ENCODE measurements at places on chromosomes 3 and 15.
A peak's percentile ranks its signal among the peaks of the same experiment; 100 is the strongest.

DNA sequence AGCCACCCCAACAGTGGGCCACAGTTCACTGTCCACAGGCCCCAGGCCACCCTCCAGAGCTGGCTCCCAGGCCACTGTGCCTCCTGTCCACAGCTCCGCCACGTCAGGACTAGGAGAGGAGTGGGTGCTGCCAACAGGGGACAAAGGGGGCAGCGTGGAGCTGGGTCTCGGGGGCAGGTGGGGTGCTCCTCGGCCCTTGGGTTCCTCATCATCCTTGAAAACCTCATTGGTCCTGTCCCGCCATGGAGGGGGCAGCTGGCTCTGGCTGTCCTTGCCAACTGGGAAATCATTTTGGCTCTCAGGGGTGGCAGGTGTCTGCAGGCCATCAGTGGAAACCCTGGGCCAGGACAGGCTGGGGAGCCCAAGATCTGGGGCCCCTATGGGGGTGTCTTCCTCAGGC is 45.2 kb downstream of the ADAMTS7 start:
- no peak for DNase-seq

DNA sequence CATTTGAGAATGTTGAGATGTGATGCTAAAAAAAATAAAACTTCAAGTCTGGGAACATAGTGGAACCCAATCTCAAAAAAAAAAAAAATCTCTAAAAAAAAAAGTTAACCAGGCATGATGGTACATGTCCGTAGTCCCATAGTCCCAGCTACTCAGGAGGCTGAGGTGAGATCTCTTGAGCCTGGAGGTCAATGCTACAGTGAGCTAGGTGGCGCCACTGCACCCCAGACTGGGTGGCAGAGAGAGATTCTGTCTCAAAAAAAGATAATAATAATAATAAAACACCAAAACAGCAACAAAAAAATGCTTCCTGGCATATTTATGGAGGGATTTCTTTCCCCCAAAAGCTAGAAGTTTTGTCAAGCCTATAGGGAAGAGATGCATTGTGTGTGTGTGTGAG is 361.6 kb downstream of the ROBO1 start:
- no peak for DNase-seq

GRCh38 chr15:74227968-74228722 is 8.0 kb upstream of the CCDC33 start:
- DNase-seq: no peak

- DNase-seq: no peak
These were observed 8.7 kb upstream of the SEMA3F start for GRCh38 chr3:50146316-50146901.

- peak; percentile 61 for DNase-seq
These were observed 577 bp downstream of the ZNF148 start for GRCh38 chr3:125374501-125374995.

- no peak for DNase-seq
These were observed 69.5 kb upstream of the KCNAB1 start for GRCh38 chr3:156050918-156051317.

GRCh38 chr15:69908590-69909420 is 188.9 kb downstream of the TLE3 start:
- no peak for DNase-seq

- DNase-seq: no peak
These were observed 2.1 kb downstream of the TRIM69 start for GRCh38 chr15:44738340-44738984.

- no peak for DNase-seq
These were observed 693 bp downstream of the DISP2 start for GRCh38 chr15:40358471-40359353.

- DNase-seq: no peak
These were observed 3.7 kb downstream of the TRANK1 start for GRCh38 chr3:36941162-36941561.

DNA sequence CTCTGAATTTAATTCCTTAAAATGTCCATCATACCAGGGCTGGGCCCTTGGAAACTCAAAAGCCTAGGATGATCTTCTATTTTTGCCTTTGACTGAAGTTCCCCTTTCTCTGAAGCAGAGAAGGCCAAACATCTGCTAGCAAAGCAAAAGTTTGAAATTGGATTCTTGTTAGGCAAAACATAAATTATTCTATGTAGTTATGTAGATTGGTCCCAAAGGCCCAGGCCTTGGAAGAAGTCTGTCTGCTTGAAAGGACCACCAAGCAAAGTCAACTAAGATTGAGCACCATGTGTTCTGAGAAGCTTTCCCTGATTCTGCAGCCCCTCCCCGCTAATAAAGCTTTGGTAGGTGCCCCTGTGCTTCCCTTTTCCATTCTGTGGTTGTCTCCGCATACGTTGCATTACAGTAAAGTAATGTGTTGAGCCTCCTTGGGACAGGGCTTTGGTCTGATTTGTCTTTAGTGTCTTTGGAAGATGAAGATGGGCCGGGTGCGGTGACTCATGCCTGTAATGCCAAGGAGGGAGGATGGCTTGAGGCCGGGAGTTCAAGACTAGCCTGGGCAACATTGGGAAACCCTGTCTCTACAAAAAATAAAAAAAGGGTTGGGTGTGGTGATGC is 56.4 kb downstream of the RPL39L start:
- DNase-seq: no peak

DNA sequence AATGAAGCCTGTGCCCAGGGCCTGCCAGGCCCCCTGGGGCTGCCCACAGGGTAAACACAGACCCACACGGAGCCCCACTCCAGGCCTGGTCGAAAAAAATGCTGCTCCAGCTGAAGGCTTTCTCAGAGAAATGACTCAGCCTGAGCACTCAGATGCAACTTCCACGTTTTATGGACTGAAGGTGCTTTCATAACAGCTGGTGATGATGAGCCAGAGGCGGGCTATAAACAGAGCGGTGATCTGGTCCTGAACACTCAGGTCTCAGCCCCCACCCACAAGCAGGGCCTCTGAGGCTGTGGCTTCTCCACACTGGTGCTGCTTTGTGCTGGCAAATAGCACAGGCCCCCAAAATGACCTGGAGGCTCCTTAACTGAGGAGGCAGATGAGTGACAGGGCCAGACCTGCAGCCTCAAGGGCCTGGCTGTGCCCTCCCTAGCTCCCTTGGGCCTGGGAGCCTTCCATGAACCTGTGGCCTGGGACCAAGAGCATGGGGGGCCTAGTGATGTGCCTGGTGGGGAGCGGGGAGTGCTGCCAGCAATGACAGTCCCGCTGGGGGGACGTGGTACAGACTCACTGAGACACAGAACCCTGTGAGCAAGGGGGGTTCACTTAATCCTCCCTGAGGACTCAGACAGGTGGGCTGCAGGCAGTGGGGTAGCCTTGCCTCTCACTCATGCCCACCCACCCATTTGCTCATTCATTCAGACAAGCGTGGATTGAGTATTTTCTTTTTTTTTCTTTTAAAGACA is 23.0 kb upstream of the FURIN start:
- DNase-seq: no peak

DNA sequence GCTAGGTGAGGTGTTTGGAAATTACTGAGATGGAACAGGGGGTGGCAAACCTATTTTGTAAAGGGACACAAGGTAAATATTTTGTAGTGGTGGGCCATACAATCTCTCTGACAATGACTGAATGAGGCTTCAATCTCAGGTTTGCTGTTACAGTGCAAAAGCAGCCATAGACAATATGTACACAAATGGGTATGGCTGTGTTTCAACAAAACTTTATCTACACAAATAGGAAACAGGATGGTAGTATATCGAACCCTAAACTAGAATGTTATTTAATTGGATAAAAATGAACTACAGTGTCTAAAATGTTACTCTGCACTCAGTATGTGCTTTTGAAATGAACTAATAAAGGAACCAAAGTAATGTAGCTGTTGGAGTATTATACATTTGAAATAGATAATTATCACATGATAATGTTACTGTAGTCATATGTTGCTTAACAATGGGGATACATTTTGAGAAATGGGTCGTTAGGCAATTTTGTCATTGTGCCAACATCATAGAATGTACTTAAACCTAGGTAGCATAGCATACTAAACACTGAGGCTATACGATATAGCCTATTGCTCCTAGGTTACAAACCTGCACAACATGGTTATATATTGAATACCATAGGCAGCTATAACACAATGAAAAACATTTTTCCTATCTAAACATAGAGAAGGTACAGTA is 495.2 kb upstream of the TBL1XR1 start:
- no peak for DNase-seq

GRCh38 chr3:83934192-83935021 is 1024.4 kb upstream of the CADM2 start:
- DNase-seq: no peak

- DNase-seq: no peak
These were observed 17.6 kb downstream of the GALK2 start for GRCh38 chr15:49187549-49188245.

- DNase-seq: no peak
These were observed 585 bp downstream of the CSK start for GRCh38 chr15:74782259-74783071.

- DNase-seq: no peak
These were observed 24.7 kb downstream of the SLTM start for GRCh38 chr15:58908550-58909309.

DNA sequence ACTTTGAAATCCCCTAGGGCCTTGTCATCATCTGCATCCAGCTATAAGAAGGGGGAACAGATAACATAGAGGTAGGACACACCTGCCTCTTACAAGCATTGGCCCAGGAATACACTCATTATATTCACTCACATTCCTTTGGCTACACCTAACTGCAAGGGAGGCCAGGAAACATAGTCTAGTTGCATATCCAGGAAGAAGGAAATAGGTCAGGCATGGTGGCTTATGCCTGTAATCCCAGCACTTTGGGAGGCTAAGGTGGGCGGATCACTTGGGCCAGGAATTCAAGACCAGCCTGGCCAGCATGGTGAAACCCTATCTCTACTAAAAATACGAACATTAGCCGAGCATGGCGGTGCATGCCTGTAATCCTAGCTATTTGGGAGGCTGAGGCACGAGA is 48.8 kb downstream of the GTPBP8 start:
- no peak for DNase-seq

GRCh38 chr15:48992545-48992944 is 28.8 kb upstream of the SHC4 start:
- DNase-seq: no peak

DNA sequence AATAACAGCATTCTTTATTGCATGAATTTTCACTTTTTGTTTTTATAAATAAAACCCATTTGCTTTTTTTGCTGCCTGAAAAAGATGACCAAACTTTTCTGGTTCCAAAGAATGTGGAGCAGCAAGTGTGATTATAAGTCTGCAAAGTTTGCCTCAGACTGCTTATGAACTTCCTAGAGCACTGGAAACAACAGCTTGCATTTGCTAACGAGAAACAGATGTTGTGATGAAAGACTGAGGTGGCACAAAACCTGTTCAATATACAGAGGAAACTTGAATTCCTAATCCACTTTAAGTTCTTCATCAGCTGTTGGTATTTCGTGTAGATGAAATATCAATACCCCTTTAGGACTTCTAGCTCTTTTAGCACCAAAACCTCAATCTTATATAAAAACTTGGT is 9.3 kb downstream of the ZPLD1 start:
- DNase-seq: no peak

- DNase-seq: no peak
These were observed 289.5 kb downstream of the NEK10 start for GRCh38 chr3:27079427-27080257.

- DNase-seq: no peak
These were observed 127.4 kb downstream of the FOXP1 start for GRCh38 chr3:71456156-71456555.

GRCh38 chr15:46174122-46174521 is 539.3 kb downstream of the SQOR start:
- DNase-seq: no peak

GRCh38 chr15:82174471-82175235 is 87.9 kb downstream of the EFL1 start:
- no peak for DNase-seq

- no peak for DNase-seq
These were observed 470.1 kb downstream of the NSUN3 start for GRCh38 chr3:94532951-94533350.

- no peak for DNase-seq
These were observed 667.4 kb downstream of the ROBO2 start for GRCh38 chr3:77707281-77707680.

- DNase-seq: no peak
These were observed 21.4 kb downstream of the IRAK2 start for GRCh38 chr3:10185804-10186762.

All from frontal cortex (tissue), 4 donors.